Chondrocyte (in vitro differentiated cells): ENCODE measurements at places on chromosomes 7 and 10. TPM values are rescaled to one million over a fixed set of nuclear protein-coding genes. Genes with fewer than 3 reads are reported as not detected.
A peak's percentile ranks its signal among the peaks of the same experiment; 100 is the strongest.

- peaks cover 36% of the 10 kb centered on the region for H3K4me1 ChIP-seq
- peak overlapping the region; percentile 90 for H3K27ac ChIP-seq
- H3K27me3 ChIP-seq, result no peaks in the 10 kb centered on the region
- H3K4me3 ChIP-seq, result peak overlapping the region; percentile 89
These were observed 128.2 kb downstream of the UBE2H start for GRCh38 chr7:129824291-129825208.

GRCh38 chr10:30542001-30542894 lies 87.3 kb downstream of the LYZL2 start:
- no peak overlapping the region for H3K4me3 ChIP-seq
- H3K4me1 ChIP-seq, result peaks cover 27% of the 10 kb centered on the region
- no peaks in the 10 kb centered on the region for H3K36me3 ChIP-seq

GRCh38 chr7:158396301-158396905 lies 191.2 kb downstream of the PTPRN2 start:
- H3K27me3 ChIP-seq, result no peaks in the 10 kb centered on the region
- no peaks in the 10 kb centered on the region for H3K4me1 ChIP-seq
- no peak overlapping the region for H3K4me3 ChIP-seq
- DNase-seq, result peak; percentile 50

- no peak for DNase-seq
- H3K4me3 ChIP-seq, result no peak overlapping the region
- H3K27ac ChIP-seq, result no peak overlapping the region
These were observed 1.9 kb downstream of the UBE2H start for GRCh38 chr7:129950933-129951225.

GRCh38 chr7:41107938-41108448 lies 594.9 kb downstream of the INHBA start:
- H3K36me3 ChIP-seq, result peaks cover 2% of the 10 kb centered on the region
- H3K4me3 ChIP-seq, result no peak overlapping the region
- DNase-seq, result no peak
- H3K27ac ChIP-seq, result no peak overlapping the region
- peaks cover 38% of the 10 kb centered on the region for H3K4me1 ChIP-seq
- H3K27me3 ChIP-seq, result no peaks in the 10 kb centered on the region

GRCh38 chr10:58488921-58489320 lies 23.8 kb upstream of the BICC1 start:
- no peaks in the 10 kb centered on the region for H3K27me3 ChIP-seq
- no peaks in the 10 kb centered on the region for H3K36me3 ChIP-seq
- H3K27ac ChIP-seq, result no peak overlapping the region
- no peak for DNase-seq
- no peak overlapping the region for H3K4me3 ChIP-seq
- H3K4me1 ChIP-seq, result peaks cover 17% of the 10 kb centered on the region

DNA sequence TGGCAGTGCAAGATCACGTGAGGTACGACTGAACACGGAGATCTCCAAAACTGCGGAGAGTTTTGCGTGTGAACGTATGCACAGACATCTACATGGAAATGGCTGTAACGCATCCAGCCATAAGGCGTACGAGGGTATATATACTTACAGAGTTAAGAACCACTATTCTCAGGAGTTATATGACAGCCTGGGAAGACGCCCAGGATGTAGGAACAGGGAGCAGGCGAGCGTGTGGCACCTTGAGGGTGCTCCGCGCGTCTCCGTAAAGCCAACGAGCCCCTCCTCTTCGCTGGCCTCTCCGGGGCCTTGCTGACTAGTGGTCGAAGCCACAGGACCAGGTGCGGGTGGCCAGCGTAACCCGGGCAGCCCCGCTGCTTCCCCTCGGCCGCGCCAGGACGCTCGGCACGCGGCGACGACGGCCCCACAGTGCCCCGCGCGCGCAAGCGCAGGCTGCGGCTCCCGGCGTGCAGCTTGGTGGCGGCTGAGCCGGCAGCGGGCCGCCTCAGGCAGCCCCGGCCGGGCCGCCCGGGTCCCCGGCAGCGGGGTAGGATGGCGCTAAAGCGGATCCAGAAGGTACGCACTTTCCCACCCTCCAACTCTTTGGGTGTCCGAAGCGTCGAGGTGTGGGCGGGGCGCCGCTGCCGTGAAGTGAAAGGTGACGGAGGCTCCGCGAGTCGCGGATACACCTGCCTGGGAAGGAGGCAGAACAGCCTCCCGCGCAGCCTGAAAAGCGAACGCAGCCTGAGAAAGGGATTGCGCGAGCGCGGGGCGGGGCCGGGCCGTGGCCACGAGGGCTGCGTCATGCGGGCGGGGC lies at the start of gene UBE2D4:
Gene UBE2D4 (plus strand): TSS at position 453 of the 814 bp plus-strand sequence. CDS start 97 bp downstream, at position 550.
- peak; percentile 88 for DNase-seq
- H3K4me1 ChIP-seq, result peaks cover 13% of the 10 kb centered on the region
- no peaks in the 10 kb centered on the region for H3K27me3 ChIP-seq
- H3K36me3 ChIP-seq, result no peaks in the 10 kb centered on the region

DNA sequence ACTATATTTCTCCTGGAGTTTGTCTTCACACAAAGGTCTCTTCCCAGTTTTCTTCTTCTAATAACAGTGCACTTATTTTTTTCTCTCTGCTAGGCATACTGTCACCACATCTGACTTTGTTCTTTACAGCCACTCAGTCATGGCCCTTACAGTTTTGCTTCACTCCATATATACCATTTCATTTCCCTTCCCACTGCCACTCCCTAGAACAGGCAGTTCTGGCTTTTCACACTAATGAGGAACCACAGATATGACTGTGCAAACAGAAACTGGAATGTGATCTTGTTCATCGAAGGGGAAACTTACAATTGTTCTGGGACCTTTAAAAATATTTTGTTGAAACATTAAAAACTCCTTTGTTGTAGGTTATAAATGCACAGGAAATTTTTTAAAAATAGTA lies 67.3 kb downstream of the EPDR1 start:
- H3K36me3 ChIP-seq, result no peaks in the 10 kb centered on the region
- DNase-seq, result no peak
- peak overlapping the region; percentile 53 for H3K27ac ChIP-seq
- peaks cover 4% of the 10 kb centered on the region for H3K27me3 ChIP-seq
- H3K4me1 ChIP-seq, result peaks cover 15% of the 10 kb centered on the region
- no peak overlapping the region for H3K4me3 ChIP-seq

GRCh38 chr10:120400601-120401000 lies 56.4 kb upstream of the PLPP4 start:
- H3K4me3 ChIP-seq, result no peak overlapping the region
- DNase-seq, result no peak
- H3K27ac ChIP-seq, result no peak overlapping the region
- H3K27me3 ChIP-seq, result no peaks in the 10 kb centered on the region
- no peaks in the 10 kb centered on the region for H3K4me1 ChIP-seq

- peaks cover 43% of the 10 kb centered on the region for H3K4me1 ChIP-seq
- H3K36me3 ChIP-seq, result peaks cover 1% of the 10 kb centered on the region
- no peaks in the 10 kb centered on the region for H3K27me3 ChIP-seq
- peak overlapping the region; percentile 89 for H3K27ac ChIP-seq
- peak overlapping the region; percentile 70 for H3K4me3 ChIP-seq
These were observed 743 bp upstream of the ZCCHC24 start for GRCh38 chr10:79445977-79446757.

- H3K36me3 ChIP-seq, result peaks cover 1% of the 10 kb centered on the region
- peaks cover 1% of the 10 kb centered on the region for H3K27me3 ChIP-seq
- H3K4me1 ChIP-seq, result peaks cover 65% of the 10 kb centered on the region
- H3K4me3 ChIP-seq, result peak overlapping the region; percentile 35
These were observed 101.4 kb upstream of the PDLIM1 start for GRCh38 chr10:95392217-95392584.

- no peak for DNase-seq
- H3K27ac ChIP-seq, result no peak overlapping the region
- peaks cover 10% of the 10 kb centered on the region for H3K27me3 ChIP-seq
These were observed 186.8 kb downstream of the MACC1 start for GRCh38 chr7:20030417-20030816.

GRCh38 chr10:132537684-132538001 lies at the start of gene INPP5A:
Gene INPP5A (plus strand): TSS chr10:132537787. CDS start chr10:132538097, 310 bp downstream.
- H3K4me3 ChIP-seq, result peak within 1 kb of the TSS; percentile 87
- no peaks in the 10 kb centered on the region for H3K27me3 ChIP-seq
- H3K27ac ChIP-seq, result peak within 1 kb of the TSS; percentile 85
- peaks cover under 1% of the 10 kb centered on the region for H3K36me3 ChIP-seq
- H3K4me1 ChIP-seq, result peaks cover 78% of the 10 kb centered on the region

DNA sequence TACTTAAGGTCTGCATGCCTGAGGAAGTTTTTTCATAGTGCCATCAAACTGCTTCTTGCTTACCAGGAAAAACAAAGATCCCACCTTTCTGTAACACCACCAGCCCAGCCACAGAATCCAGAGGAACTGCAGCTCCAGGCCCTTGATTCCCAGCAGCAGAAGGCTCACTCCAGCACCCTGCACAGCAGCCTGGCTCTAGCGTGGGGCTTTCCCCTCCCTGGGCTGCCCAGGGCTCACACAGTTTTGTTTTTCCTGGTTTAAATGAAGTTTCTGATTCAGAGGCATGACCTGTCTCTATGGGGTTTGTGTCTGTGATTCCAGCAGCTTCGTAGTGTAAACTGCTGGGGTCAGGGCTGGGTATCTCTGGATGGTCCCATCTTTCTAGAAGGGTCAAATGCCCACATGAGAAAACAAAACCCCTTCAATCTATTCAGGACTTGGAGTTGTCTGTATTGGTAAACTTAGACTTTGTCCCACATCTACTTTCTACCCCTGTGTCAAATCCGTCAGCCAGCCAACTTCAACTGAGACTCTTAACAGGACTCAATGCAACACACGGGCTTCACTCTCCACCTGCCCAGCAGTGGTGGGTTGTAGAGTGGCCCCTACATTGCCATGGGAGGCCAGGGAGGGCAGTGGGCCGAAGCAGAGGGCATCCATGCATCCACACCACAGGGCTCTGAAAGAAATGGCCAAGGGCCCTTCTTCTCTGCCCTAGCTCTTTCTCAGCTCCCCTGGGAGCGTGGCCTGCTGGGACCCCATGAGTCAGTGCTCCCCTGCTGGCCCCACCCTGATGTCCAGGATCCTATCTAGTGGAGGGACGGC lies 73.6 kb downstream of the ATXN7L1 start:
- peaks cover 45% of the 10 kb centered on the region for H3K4me1 ChIP-seq
- H3K27ac ChIP-seq, result no peak overlapping the region
- H3K27me3 ChIP-seq, result no peaks in the 10 kb centered on the region
- H3K36me3 ChIP-seq, result peaks cover 3% of the 10 kb centered on the region

Gene WEE2
- total RNA-seq, result not detected in 3 replicates

Gene NPY4R2
- 0.53 TPM in 1 of 3 replicates, not detected in the others for total RNA-seq

Gene ANKRD30A
- not detected in 3 replicates for total RNA-seq

Gene TRPV5
- not detected in 3 replicates for total RNA-seq
